ENCODE measurements at places on chromosomes 4 and X.

DNA sequence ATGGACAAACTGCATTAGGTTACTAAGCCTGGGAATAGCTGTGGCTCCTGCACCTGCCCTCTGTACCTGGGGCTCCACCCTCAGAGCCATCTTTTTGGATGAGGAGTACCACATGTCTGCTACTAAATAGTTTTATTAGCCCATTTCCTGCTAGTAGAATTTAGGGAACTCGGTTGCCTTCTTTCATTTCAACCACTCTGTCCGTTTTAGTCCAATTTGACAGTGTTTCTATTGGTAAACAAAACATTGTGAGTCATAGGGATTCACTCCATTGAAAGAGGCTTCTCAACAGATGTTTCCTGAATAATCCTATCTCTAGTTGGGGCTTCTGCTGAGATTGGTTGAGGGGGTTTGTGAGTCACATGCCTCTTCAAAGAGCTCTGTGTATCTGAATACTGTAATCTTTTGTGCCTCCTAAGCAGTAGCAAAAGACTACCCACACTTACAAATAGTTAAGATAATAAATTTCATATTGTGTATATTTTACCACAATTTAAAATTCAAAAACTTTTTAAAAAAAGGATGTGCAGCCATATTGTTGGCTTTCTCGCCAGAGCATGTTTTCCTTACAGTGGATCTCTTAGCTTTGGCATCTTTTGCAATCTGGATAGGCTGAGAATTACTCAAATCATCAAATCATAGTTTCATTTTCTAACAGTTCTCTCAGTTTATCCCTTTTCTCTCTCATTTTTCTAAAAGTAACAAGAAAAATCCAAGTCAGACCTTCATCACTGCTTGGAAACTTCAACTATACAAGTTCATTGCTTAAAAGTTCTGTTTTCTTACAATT lies 9.9 kb downstream of the FAM200B start:
- DNase-seq = peak; percentile 70

- DNase-seq = no peak
These were observed 425.1 kb downstream of the RAB28 start for GRCh38 chr4:13059019-13059418.

- no peak for DNase-seq
These were observed 8.7 kb upstream of the SLC25A4 start for GRCh38 chr4:185134307-185134869.

DNA sequence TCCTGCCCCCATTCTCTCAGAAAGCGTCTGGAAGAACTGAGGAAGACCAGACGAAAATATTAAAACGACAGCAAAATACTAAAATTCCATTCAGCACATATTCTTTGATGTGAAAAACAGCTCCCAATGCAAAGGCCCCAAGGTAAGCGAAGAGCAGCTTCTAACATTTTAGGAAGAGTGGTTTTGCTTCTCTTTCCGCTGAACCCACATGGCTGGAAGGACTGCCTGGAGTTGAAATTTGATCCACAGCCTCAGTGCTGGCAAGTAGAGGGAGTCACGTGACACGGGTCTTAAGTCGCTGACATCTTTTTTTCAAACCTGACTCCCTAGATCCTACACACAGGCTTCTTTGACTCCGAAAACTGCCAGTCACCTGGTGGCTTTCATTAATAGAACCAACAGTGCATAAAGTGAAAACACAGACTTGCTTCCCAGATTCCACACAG lies at the start of gene FAM13A:
FAM13A (minus strand) TSS at position 233 of the 446 bp plus-strand sequence; CDS start at position 12, 221 bp downstream.
- peak; percentile 93 for DNase-seq

- no peak for DNase-seq
These were observed 276.3 kb downstream of the STPG2 start for GRCh38 chr4:97866821-97867556.

DNA sequence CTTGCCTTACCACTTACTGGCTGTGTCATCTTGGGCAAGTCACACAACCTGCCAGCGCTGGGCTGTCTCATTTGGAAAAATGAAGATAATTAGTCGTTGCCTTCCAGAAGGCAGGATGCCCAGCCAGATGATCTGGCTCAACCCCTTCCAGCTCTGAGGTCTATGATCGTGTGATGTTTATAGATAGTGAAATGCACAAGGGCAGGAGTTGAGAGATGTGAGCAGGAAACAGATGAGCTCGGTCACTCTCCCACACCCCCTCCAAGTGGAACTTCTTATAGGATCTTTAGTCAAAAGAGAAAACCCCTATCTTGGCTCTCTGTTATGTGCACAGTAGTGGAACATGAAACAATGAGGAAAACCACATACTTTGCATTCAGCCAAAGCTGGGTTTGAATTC lies 336.8 kb upstream of the PPARGC1A start:
- DNase-seq = no peak

DNA sequence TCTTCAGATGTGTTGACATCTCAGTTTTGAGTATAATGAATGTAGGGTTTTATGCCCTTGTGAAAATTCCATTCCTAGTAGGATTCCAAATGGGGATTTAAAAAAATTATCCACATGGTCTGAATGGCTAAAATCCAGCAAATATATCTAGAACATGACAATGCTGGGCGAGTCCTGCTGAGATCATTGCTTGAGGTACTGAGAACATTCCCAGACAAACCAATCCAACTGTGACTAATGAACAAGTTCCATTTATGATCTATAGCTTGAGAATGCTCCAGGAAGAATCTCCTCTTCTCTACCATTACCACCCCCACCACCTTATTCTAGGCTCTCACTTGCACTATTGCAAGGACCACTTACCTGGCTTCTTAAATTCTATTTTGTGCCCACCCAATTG lies 77.2 kb upstream of the IL1RAPL2 start:
- DNase-seq = no peak

GRCh38 chr4:70902577-70903290 lies 565 bp downstream of the MOB1B start:
- DNase-seq = peak; percentile 66

GRCh38 chrX:31228415-31228832 lies 156.6 kb upstream of the FTHL17 start:
- DNase-seq = no peak

DNA sequence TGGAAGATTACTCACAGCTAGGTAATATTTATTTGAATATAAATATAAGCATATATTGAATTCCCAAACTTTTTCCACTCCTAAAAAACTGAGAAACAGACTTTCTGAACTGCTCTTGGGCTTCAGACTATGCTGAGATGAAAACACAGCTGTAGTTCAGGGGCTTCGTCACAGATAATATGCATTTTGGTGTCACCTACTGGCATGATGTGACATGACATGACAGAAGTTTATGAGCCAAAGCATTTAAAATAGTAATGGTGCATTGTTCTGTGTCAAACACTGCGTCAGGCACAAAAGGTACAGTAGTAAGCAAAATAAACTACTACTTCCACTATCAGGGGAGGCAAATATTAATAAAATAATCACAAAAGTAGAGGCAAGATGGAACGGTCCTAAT lies 171.3 kb downstream of the BTC start:
- peak; percentile 36 for DNase-seq

GRCh38 chr4:10077076-10077475 lies 39.5 kb downstream of the WDR1 start:
- DNase-seq = no peak

Data from SJCRH30 (cell line).